ENCODE measurements at places on chromosomes 16 and 17. TPM values are rescaled to one million over a fixed set of nuclear protein-coding genes. Genes with fewer than 3 reads are reported as not detected.

DNA sequence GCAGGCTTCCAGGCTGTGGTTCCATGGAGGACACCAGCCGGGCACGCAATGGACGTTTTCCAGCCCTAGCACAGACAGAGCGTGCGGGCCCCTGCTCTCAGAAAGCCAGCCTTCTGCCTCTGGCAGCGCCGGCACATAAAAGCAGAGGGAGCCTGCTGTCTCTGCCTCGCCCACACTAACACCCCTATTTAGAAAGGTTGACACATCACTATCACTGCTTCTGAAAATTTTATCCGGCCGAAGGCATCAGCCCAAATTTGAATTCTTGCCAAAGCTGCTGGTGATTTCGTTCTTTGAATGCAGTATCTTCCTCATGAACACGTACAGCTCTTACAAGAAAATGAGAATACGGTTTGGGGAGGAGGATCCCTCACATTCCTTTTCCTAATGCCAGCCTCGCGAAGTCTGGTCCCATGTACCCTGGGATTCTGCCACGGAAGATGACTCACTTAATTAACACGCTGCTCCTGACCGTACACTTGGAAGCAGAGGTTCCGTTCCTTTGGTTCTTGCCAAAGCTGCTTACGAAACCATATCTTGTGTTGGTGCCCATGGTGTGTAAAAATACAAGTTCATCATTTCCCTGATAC is 1.3 kb upstream of the RAB11FIP3 start:
- DNase-seq: peak; percentile 99

The KRTAP2-1 gene
- polyA plus RNA-seq: not detected

DNA sequence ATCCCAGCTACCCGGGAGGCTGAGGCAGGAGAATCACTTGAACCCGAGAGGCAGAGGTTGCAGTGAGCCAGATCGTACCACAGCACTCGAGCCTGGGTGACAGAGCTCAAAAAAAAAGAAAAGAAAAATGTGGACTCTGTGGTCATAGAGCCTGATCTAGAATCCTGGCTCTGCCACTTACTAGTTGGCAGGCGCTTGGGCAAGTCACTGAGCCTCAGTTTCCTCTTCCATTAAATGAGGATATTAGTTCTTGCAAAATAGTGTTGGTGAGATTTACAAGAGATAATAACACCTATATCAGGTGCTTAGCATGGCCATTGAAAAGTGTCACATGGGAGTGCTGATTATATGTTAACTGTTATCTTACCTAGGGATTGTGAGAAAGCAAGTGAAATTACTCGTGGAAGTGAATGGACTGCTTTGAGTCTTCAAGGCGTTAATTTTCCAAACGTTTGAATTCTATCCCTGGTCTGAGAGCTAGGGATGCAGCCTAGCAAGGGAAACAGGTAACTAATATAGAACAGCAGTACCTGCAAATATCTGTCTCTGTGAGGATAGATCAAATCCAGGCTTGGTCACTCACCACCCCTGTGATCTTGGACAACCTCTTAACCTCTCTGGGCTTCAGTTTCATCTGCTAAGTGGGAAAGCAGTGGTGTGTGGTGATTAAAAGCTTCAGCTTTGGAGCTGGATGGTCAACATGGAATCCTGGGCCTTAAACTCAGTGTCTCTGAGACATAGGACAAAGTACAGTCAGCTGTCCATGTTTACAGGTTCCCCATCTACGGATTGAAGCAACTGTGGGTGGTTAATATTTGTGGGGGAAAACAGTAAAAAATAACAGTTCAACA is 953 bp upstream of the NSMCE1 start:
- no peak for DNase-seq

DNA sequence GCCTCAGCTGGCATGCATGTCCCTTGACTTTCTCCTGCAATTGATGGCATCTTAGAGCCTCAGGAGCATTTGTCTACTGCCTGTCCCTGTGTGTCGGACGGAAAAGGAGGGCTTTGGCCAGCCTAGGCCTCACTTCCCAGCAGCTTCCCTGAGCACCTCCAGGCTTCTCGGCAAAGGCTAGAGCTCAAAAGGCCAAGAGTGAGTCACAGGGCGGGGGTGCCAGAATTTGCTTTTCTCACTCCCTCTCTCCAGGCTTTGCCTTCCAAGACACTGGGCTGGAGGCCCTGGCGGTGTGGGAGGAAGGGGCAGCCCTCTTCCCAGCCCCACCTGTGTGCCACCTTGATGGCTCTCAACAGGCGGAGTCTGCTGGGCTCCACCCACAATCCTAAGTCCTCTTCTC is 107.3 kb upstream of the MAF start:
- DNase-seq: peak; percentile 9

GRCh38 chr17:5596421-5596820 is 12.1 kb upstream of the NLRP1 start:
- no peak for DNase-seq

- DNase-seq: no peak
These were observed 8.6 kb upstream of the MRC2 start for GRCh38 chr17:62618647-62619416.

- DNase-seq: peak; percentile 82
These were observed 8.3 kb downstream of the CUEDC1 start for GRCh38 chr17:57946798-57947358.

- DNase-seq: no peak
These were observed 433.8 kb downstream of the SLC39A11 start for GRCh38 chr17:72658675-72659074.

DNA sequence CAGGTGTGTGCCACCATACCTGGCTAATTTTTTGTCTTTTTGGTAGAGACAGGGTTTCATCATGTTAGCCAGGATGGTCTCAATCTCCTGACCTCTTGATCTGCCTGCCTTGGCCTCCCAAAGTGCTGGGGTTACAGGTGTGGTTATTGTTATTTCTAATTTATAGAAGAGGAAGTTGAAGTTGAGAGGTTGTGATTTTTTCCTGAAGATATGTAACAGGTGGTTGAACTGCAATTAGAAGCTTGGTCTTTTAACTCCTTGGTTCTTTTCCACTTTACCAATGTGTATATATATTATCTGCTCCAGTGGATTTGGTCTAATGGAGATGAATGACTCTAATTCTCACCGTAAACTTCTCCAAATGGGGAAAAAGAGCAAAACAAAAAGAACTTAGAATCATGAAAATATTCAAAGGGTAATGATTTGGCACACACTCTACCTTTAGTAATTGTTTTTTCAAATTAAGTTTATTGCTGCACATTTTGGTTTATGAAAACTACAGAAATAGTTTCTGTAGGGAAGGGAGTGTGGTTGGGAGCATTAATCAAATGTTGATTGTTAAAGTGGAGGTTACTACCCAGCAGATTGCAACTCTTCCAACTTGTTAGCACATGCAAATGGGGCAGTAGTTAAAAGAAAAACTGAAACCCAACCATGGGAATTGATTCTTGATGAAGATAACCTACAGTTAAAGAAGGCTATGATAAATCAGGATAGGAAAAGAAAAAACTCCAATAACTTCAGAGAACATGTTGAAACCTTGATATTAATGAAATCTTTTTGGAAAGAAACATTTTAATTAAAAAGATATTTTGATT is 1.8 kb upstream of the KRT10 start:
- DNase-seq: no peak

DNA sequence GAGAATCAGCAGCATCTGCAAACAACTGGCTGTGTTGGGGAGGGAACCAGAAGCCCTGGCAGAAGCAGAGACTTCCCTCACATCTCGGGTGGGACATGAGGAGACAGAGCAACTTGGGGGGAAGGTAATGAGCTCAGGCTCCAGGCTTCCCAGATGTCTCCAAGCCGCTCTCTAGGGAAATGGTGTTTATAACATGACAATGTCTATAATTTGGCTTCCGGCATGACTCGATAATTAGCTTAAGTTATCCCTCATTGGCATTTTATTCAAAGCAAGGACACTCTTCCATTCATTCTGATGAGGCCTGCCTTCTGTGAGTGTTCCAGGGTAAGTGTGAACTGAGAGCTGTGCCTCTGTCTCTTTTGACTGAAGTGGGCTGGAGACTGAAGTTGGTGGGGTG is 14.7 kb upstream of the MLLT6 start:
- no peak for DNase-seq

DNA sequence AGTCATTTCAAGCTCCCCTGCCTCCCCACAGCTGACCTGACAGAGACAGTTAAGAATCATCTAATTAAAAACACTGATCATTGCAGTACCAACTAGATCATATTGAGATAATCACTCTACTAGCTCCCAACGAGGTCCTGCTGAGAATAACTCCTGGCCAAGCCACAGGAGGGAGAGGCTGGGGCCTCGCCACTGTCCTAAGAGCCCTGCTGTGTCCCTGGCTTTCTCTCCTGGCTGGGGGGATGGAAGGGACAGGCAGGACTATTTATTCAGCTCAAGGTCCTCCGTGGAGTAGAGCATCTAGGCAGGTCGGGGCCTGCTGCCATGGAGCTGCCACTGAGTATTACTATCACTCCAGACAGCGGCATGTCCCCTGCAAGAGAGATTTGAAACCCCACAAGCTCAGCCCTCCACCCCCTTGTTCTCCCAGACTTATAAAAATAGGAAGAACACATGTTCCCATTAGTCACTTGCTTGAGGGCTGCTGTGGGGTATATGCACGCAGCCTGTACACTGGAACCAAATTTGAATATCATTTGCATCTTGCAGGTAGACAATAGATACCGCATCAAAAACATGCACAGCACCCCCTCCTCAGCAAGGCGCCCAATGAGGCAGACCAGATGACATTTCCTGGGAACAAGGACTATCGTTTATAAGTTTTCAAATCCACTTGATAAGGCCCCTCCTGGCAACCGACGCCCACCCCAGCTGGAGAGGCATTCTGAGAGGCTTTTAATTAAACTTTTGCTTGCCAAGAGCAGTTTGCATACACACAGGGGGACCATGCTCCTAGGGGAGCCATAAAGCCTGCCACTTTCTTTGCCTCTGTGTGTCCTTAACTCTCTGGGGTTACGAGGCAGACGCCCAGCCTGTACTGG is 385.2 kb upstream of the ZFHX3 start:
- DNase-seq: no peak

- DNase-seq: no peak
These were observed 3.2 kb downstream of the ANKRD13B start for GRCh38 chr17:29595943-29596774.

- DNase-seq: peak; percentile 96
These were observed 2.9 kb upstream of the PGS1 start for GRCh38 chr17:78375401-78376151.

- no peak for DNase-seq
These were observed 39.0 kb downstream of the ADCY9 start for GRCh38 chr16:4077174-4077649.

The TUBG1 gene
- polyA plus RNA-seq: 91.4 TPM

The MSLN gene
- polyA plus RNA-seq: not detected

DNA sequence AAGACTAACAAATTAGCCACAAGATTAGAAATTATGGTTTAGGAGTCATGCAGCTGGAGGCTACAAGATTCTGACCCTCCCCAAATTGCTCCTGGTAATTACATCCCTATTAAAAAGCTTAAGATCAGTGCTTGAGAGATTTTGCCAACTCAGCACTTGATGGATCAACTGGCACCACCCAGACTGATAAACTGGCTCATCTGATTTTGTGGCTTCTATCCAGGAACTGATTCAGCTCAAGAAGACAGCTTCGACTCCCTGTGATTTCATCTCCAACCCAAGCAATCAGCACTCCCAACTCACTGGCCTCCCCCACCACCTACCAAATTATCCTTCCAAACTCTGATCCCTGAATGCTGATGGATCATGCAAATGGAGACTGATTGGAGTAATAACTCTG is 94.8 kb downstream of the TNFRSF13B start:
- DNase-seq: peak; percentile 8

The NUBP1 gene
- 22.3 TPM for polyA plus RNA-seq

- DNase-seq: peak; percentile 60
These were observed 23.2 kb downstream of the ZNF213 start for GRCh38 chr16:3158026-3158509.

The IRX3 gene
- polyA plus RNA-seq: 8.8 TPM

- DNase-seq: no peak
These were observed 932 bp upstream of the MYBBP1A start for GRCh38 chr17:4555873-4556759.

DNA sequence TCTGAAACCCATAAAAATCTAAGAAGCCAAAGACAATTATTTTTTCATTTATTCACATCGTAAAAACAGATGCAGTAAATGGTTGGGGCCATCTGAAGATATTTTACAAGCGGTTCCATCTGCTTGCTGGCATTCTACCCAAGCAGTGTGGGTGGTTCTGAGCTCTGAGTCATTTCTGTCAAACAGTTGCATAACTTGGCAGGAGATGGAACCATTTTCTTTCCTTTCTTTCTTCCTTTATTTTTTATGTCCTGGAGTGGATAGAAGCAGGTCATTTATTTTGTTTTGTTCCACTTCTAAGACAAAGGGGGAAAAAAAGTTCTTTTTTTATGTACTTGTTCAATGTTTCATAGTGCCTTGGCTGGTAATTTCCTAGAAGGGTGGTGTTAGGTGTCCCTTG is 1151.9 kb upstream of the GOT2 start:
- DNase-seq: peak; percentile 71

The USP43 gene
- polyA plus RNA-seq: not detected

The RCVRN gene
- not detected for polyA plus RNA-seq

The EEF2K gene
- 6.9 TPM for polyA plus RNA-seq

DNA sequence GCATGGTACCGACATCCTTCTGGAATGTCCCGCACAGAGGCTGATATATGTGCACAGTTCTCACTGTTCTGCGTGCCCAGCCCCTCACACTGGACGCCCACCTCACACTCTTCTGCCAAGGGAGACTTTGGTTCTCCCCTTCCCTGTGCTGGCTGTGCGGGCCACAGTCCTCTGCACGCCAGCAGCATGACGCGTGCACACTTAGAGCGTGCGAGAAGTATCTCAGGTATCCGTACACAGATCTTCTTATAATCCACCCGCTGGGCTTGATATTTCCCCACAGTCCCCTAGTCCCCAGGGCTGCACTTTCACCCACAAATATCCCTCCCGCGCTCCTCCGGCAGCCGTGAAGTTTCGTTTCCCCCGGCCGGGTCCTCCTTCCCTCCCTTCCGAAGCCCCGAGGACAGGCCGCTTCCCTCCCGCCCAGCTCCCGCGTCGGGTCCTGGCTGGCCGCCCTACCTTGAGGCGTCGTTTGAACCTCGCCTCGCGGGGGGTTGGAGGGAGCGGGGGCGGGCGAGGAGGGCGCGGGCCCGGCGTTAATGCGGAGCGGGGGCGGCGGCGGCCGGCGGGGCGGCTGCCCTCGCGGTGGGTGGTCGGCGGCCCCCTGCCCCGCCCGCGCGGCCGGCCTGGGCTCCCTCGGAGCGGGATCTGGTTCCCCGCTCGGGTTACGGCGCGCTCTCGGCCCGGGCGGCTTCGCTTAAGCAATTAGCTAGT is 5.0 kb upstream of the FOXF1 start:
- peak; percentile 23 for DNase-seq

The GFAP gene
- 0.52 TPM for polyA plus RNA-seq

- DNase-seq: no peak
These were observed 38.5 kb upstream of the NOL11 start for GRCh38 chr17:67679225-67679624.

DNA sequence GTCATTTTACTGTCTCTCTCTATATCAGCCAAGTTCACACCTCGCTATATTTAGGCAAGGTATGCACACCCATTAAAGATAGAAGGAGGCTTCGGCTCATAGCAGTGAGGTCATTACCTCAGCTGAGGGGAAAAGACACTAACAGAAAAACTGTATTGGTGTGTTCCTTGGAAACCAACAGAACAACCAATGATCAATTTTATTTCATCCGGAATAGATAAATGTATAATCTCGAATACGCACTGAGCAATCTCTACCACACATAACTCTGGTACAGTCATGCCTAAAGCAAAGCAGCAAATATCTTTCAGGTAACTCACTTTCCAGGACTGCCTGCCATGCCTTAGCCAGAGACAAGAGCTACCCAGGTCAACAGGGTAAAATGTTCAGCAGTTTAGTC is 109.9 kb upstream of the CORO6 start:
- no peak for DNase-seq

Data from GM23248 (cell line).